Esophagus squamous epithelium (tissue), 5 donors: ENCODE measurements at places on chromosomes 3 and 15.

GRCh38 chr3:18483226-18483625 is 58.1 kb upstream of the SATB1 start:
- no peak overlapping the region for H3K4me3 ChIP-seq
- DNase-seq, result no peak
- no peak overlapping the region for H3K27ac ChIP-seq
- H3K36me3 ChIP-seq, result no peaks in the 10 kb centered on the region
- no peaks in the 10 kb centered on the region for H3K4me1 ChIP-seq

GRCh38 chr3:185084901-185085300 is 68.0 kb downstream of the C3orf70 start:
- no peaks in the 10 kb centered on the region for H3K4me1 ChIP-seq
- no peaks in the 10 kb centered on the region for H3K36me3 ChIP-seq
- no peak for DNase-seq
- H3K27ac ChIP-seq, result no peak overlapping the region
- no peaks in the 10 kb centered on the region for H3K27me3 ChIP-seq

DNA sequence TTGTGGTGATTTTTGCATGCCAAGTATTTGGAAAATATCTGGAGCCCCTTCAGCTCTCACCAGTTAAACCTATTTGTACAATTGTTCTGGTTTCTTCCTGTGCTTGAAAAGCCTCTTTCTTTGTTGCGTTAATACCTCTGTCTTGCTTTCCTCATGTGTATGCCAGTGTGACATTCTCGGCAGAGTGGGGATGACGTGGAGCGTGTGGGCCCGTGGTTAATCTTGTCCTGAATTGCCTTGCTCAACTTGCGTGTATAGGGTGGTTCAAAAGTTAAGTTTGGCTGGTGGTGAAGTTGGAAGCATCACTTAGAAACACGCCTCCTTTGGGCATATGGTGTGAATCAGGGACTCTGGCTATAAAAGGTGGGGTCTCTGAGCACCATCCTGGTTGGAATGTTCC is 67.1 kb downstream of the IGF1R start:
- H3K27ac ChIP-seq, result peak overlapping the region; percentile 65
- H3K27me3 ChIP-seq, result no peaks in the 10 kb centered on the region
- no peak for DNase-seq
- peaks cover 79% of the 10 kb centered on the region for H3K4me1 ChIP-seq
- H3K36me3 ChIP-seq, result peaks cover 23% of the 10 kb centered on the region

- no peaks in the 10 kb centered on the region for H3K36me3 ChIP-seq
- no peaks in the 10 kb centered on the region for H3K27me3 ChIP-seq
- no peak for DNase-seq
- H3K4me1 ChIP-seq, result peaks cover 26% of the 10 kb centered on the region
Measured at GRCh38 chr3:57977818-57978235, 30.4 kb upstream of the FLNB start.

DNA sequence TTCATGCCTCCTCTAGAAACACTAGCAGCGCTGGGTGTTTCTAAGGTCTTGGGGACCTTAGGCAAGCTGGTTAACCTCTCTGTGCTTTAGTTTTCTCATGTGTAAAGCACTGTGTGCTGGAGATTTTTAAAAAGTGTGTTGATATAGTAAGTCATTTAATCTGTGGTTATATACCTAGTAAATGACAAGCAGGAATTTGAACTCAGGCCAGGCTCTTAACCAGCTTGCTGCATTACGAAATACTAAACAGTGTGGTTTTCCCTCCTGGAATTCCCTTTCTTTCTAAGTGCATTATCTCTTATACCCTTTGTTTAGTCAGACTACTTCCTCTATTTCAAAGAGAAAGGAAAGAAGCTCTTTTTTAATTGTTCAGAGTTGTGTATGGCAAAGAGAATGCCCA is 26.5 kb downstream of the NEO1 start:
- no peaks in the 10 kb centered on the region for H3K27me3 ChIP-seq
- H3K4me3 ChIP-seq, result no peak overlapping the region
- H3K36me3 ChIP-seq, result no peaks in the 10 kb centered on the region
- no peak overlapping the region for H3K27ac ChIP-seq

DNA sequence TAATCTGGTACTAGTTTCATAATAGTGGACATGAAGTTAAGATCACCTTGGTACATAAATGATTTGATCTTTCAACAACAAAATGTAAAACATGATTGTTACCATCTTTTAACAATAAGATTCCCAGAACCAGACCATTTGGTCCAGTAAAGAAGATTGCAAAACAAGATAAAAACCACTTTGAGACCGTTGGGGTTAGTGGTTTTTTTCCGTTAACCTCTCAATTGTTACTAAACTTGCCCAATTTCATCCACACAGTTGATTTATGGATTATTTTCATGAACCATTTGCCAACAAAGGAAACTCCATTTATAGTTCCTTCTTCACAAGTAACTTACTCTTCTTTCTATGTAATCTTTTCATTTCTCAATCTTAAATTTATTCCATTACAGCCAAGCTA is 53.8 kb downstream of the ATP8B4 start:
- no peaks in the 10 kb centered on the region for H3K4me1 ChIP-seq
- H3K27me3 ChIP-seq, result no peaks in the 10 kb centered on the region
- no peak for DNase-seq
- H3K27ac ChIP-seq, result no peak overlapping the region
- no peak overlapping the region for H3K4me3 ChIP-seq

GRCh38 chr3:47000198-47000815 is 20.8 kb downstream of the NBEAL2 start:
- peaks cover 16% of the 10 kb centered on the region for H3K4me1 ChIP-seq
- H3K4me3 ChIP-seq, result no peak overlapping the region
- no peaks in the 10 kb centered on the region for H3K27me3 ChIP-seq
- peaks cover 63% of the 10 kb centered on the region for H3K36me3 ChIP-seq
- no peak for DNase-seq
- H3K27ac ChIP-seq, result no peak overlapping the region

DNA sequence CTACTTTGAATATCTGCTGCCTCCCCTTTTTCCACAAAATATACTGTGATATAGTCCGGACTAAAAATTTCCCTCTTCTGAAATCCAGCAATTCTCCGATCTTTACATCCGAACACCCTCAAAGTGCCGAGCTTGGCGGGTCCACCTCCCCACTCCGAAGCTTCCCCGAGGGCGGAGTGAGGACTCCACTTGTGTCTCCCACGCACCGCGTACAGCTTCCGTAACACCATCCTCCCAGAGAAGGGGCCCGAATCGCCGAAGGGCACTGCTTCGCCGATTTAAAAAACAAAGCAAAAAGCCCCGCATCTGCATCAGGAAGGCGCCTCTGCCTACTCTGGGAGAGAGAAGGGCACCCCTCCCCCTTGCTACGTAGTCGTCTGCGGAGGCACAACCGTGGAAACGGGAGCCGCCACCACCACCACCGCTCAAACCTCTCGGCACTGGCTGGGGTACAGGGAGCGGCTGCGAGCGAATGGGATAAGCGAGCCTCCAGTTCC is 551 bp downstream of the NCBP2 start:
- no peaks in the 10 kb centered on the region for H3K27me3 ChIP-seq
- H3K27ac ChIP-seq, result peak overlapping the region; percentile 93
- H3K36me3 ChIP-seq, result peaks cover 53% of the 10 kb centered on the region
- H3K4me1 ChIP-seq, result peaks cover 40% of the 10 kb centered on the region
- DNase-seq, result no peak

DNA sequence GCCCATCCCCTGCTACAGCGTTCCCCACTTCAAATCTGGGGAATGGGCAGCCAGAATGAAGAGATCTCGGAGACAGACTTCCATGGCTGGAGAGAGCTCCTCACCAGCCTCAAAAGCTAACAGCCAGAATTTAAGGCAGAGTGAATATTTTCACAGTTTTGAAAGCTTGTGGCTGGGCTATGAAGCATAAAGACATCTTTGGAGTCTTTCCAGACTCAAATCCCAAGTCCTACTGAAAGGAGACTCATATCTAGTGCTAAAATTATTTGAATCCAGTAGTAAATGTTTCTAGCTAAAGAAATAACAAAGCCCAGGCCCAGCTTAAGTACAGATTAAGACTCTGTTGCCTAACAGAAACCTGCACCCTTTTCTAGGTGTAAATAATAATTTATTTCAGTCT is 628.4 kb upstream of the ALCAM start:
- H3K4me1 ChIP-seq, result no peaks in the 10 kb centered on the region
- H3K27me3 ChIP-seq, result no peaks in the 10 kb centered on the region
- no peaks in the 10 kb centered on the region for H3K36me3 ChIP-seq
- H3K4me3 ChIP-seq, result no peak overlapping the region

DNA sequence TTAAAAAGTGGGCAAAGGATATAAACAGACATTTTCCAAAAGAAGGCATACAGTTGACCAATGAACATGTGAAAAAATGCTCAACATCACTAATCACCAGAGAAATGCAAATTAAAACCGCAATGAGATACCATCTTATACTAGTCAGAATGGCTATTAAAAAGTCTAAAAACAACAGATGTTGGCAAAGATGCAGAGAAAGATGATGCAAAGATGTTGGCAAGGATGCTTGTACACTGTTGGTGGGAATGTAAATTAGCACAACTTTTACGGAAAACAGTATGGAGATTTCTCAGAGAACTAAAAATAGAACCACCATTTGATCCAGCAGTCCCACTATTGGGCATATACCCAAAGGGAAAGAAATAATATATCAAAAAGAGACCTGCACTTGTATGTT is 53.5 kb downstream of the TLNRD1 start:
- no peaks in the 10 kb centered on the region for H3K4me1 ChIP-seq
- no peak for DNase-seq
- no peaks in the 10 kb centered on the region for H3K36me3 ChIP-seq
- H3K27me3 ChIP-seq, result no peaks in the 10 kb centered on the region

DNA sequence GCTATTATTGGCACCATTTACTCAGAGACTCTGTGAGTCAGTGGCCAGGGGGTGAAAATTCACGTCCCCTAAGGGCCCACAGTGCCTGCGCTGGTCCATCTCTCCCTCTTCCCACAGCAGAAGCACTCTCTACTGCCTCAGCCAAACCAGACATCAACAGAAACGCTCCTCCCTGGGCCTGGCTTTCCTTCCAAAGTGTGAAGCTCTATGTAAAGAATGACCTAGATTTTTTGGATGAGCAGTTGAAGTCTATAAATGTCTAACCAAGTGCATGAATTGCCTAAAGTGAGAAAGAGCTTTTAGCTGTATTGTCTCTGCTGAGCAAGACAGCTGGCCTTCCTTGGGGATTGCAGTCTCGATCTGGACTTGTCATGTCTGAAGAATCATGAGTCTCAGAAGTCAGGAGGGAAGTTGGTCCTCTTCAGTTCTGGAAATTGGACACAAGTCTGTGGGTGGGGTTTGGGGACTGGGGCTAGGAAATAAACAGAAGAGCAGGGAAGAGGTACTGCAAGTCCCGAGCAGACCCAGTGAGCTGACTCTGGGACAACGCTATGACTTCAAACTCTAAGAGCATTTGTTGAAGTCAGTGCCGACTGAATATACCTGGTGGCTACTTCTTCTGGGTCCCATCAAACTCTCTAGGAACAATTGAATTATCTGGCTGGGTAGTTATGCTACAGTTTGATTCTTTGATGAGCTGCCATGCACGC is 29.0 kb downstream of the RASGRP1 start:
- H3K27ac ChIP-seq, result no peak overlapping the region
- no peaks in the 10 kb centered on the region for H3K36me3 ChIP-seq
- no peaks in the 10 kb centered on the region for H3K27me3 ChIP-seq
- H3K4me3 ChIP-seq, result no peak overlapping the region

GRCh38 chr3:65993134-65993900 is 45.4 kb downstream of the MAGI1 start:
- H3K4me1 ChIP-seq, result peaks cover 37% of the 10 kb centered on the region
- H3K36me3 ChIP-seq, result no peaks in the 10 kb centered on the region
- no peaks in the 10 kb centered on the region for H3K27me3 ChIP-seq

- H3K4me1 ChIP-seq, result peaks cover 29% of the 10 kb centered on the region
- no peaks in the 10 kb centered on the region for H3K36me3 ChIP-seq
- H3K27ac ChIP-seq, result peak overlapping the region; percentile 39
- no peak overlapping the region for H3K4me3 ChIP-seq
Measured at GRCh38 chr3:10228248-10228950, 19.9 kb upstream of the TATDN2 start.

- H3K27me3 ChIP-seq, result no peaks in the 10 kb centered on the region
- peaks cover 7% of the 10 kb centered on the region for H3K4me1 ChIP-seq
- no peaks in the 10 kb centered on the region for H3K36me3 ChIP-seq
Measured at GRCh38 chr3:190996181-190996775, 133.8 kb upstream of the GMNC start.

DNA sequence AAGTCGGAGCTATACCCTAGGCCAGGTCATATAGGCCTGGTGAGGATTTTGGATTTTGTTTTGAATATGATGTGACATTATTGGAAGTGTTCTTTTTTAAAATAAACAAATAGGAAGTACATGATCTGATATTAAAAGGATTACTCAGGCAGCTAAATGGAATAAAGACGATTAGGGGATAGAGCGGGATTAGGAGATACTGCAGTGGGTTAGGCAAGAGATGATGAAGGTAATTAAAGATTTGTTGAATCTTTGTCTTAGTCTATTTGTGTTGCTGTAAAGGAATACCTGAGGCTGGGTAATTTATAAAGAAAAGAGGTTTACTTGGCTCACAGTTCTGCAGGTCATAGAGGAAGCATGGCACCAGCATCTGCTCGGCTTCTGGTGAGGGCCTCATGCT is 21.3 kb downstream of the KIF15 start:
- DNase-seq, result no peak
- H3K27me3 ChIP-seq, result no peaks in the 10 kb centered on the region
- H3K4me3 ChIP-seq, result no peak overlapping the region
- no peaks in the 10 kb centered on the region for H3K4me1 ChIP-seq

- DNase-seq, result no peak
- H3K36me3 ChIP-seq, result no peaks in the 10 kb centered on the region
- no peaks in the 10 kb centered on the region for H3K4me1 ChIP-seq
Measured at GRCh38 chr3:36813305-36813704, 49.0 kb upstream of the DCLK3 start.

GRCh38 chr3:11482021-11482420 is 161.7 kb downstream of the VGLL4 start:
- no peaks in the 10 kb centered on the region for H3K36me3 ChIP-seq
- no peak overlapping the region for H3K4me3 ChIP-seq
- no peaks in the 10 kb centered on the region for H3K27me3 ChIP-seq
- H3K27ac ChIP-seq, result peak overlapping the region; percentile 48

DNA sequence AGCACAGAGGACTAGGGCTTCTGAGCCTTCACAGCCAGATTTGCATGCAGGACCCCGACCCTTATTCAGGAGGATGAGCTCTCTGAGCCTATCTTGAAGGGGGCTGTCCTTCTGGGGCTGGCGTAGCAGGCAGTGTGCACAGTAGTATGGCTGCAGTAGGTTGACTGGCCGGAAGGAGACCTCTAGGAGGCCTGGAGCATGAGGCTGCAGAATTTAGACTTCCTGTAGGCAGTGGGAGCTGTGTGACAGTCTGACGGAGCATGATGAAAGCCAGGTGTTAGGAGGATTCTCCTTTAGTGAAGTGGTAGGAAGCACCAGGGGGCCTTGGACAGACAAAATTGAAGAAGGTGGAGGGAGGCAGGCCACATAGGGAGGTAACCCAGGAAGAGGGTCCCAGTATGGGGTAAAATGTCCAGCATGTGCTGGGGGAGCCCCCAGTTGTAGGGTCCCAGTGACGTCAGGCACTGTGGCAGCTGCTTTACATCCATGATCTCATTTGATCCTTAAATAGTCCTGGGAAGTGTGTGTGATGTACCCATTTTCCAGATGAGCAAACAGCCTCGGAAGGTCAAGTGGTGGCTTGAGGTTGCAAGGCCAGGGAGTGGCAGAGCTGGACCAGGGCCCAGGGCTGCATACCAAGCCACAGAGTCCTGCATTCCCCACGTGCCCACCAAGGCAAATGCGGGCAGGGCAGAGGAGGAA is 36.1 kb downstream of the SPSB4 start:
- H3K27ac ChIP-seq, result no peak overlapping the region
- H3K4me1 ChIP-seq, result no peaks in the 10 kb centered on the region
- no peaks in the 10 kb centered on the region for H3K27me3 ChIP-seq

- no peak overlapping the region for H3K4me3 ChIP-seq
- H3K27me3 ChIP-seq, result no peaks in the 10 kb centered on the region
- H3K36me3 ChIP-seq, result peaks cover 58% of the 10 kb centered on the region
- no peak for DNase-seq
- H3K4me1 ChIP-seq, result peaks cover 8% of the 10 kb centered on the region
Measured at GRCh38 chr3:129481766-129482332, 41.8 kb downstream of the IFT122 start.
